Activated CD4-positive, alpha-beta T cell treated with anti-CD3 and anti-CD28 coated beads for 24 hours (primary cell): ENCODE measurements at places on chromosomes 16 and 17.

- no peak for DNase-seq
These were observed 44.6 kb downstream of the RMI2 start for GRCh38 chr16:11389631-11390565.

DNA sequence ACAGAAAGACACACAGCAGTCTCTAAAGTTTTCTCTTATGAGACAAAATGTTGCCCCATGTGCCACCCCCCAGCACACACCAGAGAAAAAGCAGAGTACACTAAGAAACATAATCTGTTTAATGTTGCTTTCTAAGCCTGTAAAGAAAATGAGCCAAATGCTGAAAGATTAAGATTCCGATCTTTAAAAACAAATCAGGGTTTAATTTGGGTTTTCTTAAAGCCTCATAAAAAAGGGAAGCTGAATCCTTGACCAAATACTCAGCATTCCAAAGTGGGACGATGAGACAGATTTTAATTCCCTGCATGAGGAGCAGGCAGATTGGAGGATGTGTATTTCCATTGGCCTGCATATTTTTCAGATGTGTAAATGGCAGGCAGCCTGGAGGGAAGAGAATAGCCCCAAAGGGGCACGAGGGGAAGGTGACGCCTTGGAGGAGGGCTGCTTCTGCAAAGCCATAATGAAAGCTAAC is 118.4 kb downstream of the COPRS start:
- no peak for DNase-seq

- DNase-seq, result no peak
These were observed 12.3 kb upstream of the CCL2 start for GRCh38 chr17:34242587-34243363.

GRCh38 chr17:4340914-4341615 is 25.4 kb downstream of the UBE2G1 start:
- no peak for DNase-seq

DNA sequence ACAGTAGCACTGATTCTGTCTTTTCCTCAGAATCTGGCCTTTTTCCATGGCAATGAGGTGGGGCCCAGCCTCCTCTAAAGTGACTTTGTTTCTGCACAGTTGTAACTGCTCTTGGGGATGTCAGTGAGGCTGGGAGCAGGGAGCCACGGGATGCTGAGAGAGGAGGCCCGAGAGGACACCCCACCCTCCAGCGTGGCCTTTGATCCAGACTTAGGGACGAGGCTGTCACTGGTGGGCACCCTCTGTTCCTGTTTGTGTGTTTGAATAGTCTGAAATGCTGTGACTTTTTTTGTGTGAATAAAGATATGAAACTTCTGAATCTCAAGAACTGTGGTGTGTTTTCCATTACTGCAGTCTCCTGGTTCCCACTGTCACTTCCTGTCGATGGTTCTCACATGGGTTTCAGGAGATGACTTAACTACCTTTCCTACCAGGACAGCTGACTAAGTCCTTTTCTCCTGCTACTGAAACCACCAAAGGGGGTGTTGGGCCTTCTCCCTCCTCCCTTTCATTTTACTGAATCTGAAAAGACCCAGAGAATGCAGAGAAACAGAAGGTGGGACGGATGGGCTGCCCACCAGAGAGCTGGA is 18.6 kb downstream of the KCTD2 start:
- DNase-seq, result no peak

- no peak for DNase-seq
These were observed 47.1 kb downstream of the COX10 start for GRCh38 chr17:14116263-14117024.

DNA sequence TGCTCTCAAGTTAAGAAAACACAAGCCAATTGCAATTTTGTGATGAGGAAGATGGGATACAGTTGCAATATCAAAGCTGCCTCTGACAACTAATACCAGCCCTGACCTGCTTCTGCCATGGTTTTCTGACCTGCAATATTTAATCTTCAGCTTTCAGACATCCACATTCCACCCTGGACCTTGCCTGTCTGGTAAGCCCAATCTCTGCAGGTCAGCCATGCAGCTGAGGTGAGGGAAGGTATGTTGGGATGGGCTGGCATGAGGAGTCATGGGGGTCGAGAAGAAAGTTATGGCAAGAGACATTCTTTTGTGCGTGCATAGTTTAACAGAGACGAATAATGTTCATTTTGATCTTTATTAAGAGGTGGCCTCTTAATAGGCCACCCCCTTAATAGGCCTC is 31.5 kb downstream of the KCNJ16 start:
- DNase-seq, result no peak

DNA sequence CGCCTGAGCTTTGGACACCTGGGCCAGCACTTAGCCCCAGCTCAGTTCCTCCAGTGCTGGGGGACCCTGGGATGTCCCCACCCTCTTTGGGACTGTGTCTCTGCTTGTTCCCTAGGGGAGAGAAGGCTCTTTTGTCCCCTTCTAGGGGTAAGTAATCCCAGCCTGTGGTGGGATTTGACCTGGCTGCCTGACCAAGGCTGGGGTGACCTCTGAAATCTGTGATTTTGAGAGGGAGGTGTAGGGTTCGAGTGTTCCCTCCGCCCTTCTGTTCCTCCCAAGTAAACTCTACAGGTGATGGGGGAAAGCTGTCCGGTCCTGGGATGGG is 593 bp downstream of the TMEM92 start:
- DNase-seq, result no peak

- no peak for DNase-seq
These were observed 21.4 kb upstream of the PITPNM3 start for GRCh38 chr17:6577686-6578263.

- no peak for DNase-seq
These were observed 5.0 kb downstream of the DUS1L start for GRCh38 chr17:82060614-82061013.
